ENCODE measurements at places on chromosomes 3 and 15.
A peak's percentile ranks its signal among the peaks of the same experiment; 100 is the strongest.

DNA sequence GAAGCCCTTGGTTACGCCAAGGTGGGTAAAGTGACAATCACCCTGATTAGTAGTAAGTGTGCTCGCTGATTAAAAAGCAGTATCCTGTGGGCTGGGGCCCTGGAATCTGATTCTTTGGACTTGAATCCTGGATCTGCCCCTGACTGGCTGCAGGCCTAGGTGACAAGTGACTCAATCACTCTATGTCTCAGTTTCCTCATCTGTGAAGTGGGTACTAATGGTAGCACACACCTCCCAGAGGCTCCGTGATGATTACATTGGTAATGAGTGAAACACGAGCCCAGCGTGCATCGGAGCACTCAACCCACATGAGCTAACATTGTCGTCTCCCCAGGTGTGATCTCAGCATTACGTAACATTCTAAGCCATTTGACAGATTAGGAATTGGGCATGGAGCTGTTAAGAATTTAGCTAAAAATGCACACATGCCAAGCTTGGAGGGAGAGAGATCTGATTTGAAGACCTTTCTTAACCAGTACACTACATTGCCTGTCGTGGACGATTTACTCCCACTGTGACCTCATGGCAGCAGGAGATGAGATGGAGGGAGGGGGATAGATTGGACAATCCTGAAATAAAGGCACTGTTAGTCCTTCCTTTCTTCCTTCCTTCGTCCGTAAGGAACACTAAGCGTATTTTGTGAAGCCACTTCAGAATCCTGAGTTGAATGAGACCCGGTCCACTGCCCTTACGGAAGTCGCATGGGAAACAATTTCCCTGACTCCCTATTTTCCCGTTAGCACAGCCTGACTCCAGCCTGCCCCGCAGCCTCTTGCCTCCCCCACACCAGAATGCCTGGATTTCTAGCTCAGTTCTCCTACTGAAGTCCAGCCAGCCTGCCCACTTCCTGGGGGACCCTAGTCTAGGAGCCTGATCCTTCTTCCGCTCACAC lies 32.1 kb downstream of the MGLL start:
- DNase-seq: no peak

GRCh38 chr3:184738982-184739381 lies 27.1 kb upstream of the MAGEF1 start:
- no peak for DNase-seq

- DNase-seq: no peak
Observed at GRCh38 chr15:38242055-38242454, 10.6 kb upstream of the SPRED1 start.

- DNase-seq: no peak
Observed at GRCh38 chr3:5473471-5473870, 286.0 kb downstream of the EDEM1 start.

- no peak for DNase-seq
Observed at GRCh38 chr3:7973006-7973405, 528.6 kb upstream of the LMCD1 start.

GRCh38 chr3:100271522-100271921 lies 10.7 kb downstream of the TBC1D23 start:
- DNase-seq: no peak

DNA sequence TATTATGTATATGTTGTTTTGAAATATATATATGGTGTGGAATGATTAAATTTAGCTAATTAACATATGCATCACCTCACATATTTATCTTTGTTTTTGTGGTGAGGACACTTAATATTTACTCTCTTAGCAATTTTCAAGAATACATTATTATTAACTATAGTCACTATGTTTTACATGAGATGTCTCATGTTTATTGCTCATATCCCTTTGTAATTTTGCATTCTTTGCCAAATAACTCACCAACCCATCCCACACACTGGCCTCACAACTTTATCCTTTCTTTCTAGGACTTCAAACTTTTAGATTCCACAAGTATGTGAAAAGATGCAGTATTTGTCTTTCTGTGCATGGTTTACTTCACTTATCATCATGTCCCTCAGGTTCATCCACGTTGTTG lies 950.2 kb upstream of the CADM2 start:
- DNase-seq: no peak

- peak; percentile 90 for DNase-seq
Observed at GRCh38 chr3:14125193-14126016, 553 bp downstream of the TMEM43 start.

- no peak for DNase-seq
Observed at GRCh38 chr3:110650741-110651140, 420.9 kb upstream of the NECTIN3 start.

DNA sequence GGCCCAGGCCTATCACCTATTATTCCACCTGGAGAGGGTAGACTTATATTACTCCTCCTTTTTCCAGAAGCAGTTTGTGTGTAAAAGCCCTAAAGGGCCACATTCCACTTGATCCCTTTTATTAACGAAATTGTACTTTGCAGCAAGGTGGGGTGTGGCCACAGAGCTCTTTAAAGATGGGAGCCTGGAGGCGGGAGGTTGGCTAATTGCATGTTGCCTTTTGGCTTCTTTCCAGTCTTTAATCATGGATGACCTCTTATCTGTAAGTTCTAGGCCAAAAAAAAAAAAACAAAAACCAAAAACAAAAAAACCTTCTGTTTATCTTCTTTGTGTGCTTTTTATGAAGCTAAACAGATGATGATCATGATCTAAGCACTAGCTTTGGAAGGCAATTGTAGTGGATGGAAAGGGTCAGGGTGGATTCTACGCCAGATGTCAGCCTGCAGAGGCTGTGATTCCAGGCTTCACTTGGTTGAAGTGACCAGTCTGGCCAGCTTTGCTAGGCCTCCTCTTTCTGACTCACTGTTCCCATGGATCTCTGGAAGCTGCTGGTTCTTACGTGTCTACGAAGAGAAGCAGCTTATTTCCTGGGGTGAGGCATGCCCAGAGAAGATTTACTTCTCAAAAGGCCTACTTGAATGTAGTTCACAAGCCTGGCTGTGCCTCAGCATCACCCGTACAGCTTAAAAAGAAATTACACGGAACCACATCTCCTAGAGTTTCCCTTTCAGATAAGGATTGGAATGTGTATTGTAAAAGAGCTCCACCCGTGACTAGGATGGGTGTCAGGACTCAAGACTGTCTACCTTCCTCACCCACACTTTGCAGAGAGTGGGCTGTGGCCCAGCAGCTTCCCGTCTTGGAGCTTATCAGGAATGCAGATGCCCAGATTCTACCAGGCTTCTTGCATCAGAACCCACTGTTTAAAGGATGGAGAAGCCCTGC lies 330.9 kb upstream of the C2CD4B start:
- no peak for DNase-seq

DNA sequence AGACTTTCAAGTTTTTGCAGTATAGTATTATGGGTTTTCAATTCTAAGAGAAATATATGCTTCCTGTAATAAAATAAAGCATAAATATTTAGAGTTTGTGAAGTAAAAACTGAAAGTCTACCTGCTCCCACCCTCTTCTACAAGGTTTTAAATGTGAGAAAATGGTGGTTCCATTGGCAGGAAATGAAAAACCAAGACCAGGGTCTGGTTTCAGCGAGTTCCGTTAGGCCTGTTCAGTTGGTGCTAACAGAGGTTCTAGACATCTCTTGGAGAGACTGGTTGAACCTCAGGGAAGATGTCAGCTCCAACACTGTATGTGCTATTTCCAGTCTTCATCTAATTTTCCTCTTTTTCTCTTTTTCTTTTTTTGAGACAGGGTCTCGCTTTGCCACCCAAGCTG lies 11.8 kb upstream of the MYO1E start:
- DNase-seq: no peak

DNA sequence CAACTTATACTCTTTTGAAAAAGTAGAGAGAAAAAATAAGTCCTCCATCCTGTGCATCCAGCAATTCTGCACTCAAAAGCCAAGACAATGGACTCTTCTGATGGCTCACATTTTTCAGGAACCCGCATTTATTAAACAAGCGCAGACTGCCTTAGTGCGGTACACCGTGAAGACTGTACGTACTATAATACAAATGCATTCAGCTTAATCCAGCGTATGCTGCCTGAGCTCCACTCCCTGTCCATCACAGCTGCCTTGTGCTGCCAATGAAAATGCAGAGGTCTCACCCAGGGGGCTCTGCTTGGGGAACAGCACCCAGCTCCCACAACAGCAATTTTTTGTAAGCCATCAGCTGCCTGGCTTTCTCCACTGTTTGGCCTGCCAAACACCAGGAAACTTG lies 350.9 kb downstream of the ULK4 start:
- no peak for DNase-seq

DNA sequence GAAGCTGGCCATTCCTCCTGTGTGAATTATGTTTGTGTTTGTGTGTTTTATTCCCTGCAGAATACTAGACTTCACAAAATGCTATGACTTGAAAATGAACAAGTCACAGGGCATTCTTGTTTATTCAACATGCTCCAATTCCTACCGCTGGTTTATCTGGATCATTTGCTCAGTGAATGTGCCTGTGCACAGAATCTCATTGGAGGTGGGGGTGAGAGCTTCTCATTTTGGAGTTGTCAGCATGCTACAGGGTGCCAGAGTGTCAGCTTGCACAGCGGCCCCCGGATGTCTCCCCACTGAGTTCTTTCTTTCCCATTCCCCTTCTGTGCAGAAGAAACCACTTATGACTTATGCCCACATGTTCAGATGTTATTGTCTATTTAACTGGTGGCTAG lies 428.7 kb downstream of the ROBO2 start:
- no peak for DNase-seq

GRCh38 chr15:69973102-69973714 lies 124.5 kb downstream of the TLE3 start:
- peak; percentile 59 for DNase-seq

DNA sequence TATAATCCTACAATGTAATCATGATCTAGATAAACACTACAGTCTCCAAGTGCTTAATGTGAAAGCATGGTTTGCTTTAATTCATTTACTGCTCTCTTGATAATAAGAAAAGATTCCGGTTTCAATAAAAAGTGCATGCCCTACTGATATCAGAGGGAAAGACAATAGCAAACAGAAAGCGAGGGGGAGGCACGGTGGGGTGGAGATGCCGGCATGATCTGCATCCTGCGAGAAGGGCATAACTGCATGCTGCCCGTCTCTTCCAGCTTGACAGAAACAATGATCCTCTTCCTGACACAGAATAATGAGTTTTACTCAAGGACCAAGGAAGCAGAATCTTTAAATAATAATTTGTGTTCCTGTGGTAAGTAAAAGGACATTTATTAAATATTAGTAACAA lies 51.7 kb downstream of the GOLIM4 start:
- DNase-seq: no peak

- DNase-seq: no peak
Observed at GRCh38 chr15:39621210-39621609, 40.3 kb downstream of the THBS1 start.

DNA sequence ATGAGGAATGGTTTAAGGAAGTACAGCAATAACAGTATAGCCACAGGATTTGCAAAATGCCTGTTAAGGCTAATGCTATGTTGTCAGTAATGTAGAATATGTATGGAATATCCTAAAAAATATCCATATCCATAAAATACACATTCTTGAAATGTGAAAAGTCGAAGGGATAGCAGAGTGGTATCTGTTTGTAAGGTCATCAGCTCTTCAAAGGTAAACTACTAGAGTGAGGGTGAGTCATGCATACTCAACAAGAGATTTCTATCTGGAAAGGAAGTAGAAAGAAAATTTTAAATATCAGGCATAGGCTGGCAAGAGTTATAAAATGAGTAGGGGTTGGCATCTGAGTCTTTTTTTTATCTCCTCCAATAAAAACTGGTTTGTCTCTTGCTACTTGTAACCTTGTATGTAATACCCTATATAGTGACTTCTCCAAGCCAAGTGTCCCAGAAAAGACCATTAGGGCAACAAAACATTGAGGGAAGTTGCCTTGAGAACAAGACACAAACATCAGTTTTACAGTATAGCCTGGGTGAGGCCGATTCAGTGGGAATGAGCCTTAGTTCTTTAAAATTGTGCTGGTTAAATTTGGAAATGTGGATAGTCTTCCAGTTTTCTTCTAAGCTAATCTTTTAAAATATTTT lies 103.1 kb downstream of the SPATA16 start:
- DNase-seq: no peak

DNA sequence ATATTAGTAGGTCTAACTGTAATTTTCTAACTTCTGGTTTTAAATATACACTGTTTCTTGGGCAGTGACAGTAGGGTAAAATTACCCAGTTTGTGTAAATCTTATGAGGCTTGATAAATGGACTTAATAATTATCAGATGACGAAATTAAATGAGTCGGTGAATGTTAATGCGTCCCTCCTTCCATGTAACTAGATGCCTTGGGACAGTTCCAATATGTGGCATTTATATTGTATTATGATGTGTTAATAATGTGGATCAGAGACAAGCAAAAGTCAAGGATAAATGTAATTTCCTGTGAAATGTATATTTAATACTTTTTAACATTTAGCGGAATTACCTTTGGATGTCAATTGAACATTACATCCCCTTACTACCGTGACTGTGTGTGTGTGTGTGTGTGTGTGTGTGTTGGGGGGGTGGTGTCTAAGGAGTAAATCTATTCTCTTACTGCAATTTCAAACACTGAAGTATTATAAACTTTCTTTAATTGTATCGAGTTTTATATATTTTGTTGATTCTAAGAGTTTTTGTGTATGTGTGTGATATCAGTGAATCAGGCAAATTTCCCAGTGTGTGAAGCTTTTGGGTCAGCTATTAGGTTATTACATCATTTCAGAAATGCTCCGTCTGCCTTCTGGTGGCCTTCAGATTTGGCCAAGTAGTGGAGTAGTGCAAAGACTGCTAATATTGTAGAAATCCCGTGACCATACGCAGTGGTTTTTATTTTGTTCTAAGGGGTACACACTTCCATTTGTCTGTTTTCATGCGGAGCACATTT lies 50.1 kb downstream of the CNTN4 start:
- no peak for DNase-seq

DNA sequence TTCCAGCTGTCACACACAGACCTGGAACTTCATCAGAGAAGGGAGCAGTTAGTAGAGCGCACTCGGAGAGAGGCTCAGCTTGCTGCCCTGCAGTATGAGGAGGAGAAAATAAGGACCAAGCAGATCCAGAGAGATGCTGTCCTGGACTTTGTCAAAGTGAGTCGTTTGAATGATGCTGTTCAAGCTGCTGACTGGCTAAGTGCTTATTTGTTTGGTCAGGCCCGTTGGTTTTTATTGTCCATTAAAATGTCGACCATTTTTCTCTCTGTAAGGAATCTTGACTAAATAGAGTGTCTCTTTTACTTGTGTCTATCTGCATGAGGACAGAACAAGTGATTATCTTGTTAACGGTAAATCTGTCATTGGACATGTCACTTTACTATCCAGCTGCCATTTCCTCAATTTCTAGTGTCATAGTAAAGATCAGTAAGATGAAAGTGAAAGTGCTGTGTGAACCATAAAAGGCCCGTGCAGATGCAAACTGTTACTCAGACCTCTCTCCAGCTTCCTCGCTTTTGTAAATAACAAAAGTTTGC lies 56.9 kb downstream of the LRCH3 start:
- peak; percentile 14 for DNase-seq

DNA sequence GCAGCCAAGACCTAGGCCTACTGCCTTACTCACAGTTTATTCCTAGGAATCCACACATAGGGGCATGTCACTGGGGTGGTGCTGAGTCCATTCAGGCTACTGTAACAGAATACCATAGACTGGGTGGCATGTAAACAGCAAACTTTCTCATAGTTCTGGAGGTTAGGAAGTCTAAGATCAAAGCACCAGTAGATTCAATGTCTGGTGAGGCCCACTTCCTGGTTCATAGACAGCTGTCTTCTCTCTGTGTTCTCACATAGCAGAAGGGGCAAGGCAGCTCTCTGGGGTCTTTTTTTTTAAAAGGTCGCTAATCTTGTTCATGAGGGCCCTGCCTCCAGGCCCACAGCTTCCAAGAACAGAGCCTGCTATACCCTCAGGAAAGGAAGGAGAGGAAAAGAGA lies 113.9 kb upstream of the MANF start:
- DNase-seq: no peak
